ENCODE measurements at places on chromosomes 12 and 14. TPM values are rescaled to one million over a fixed set of nuclear protein-coding genes. Genes with fewer than 3 reads are reported as not detected.

- no peak for DNase-seq
- H3K27ac ChIP-seq: no peak overlapping the region
- H3K4me3 ChIP-seq: no peak overlapping the region
- no peaks in the 10 kb centered on the region for H3K27me3 ChIP-seq
Measured at GRCh38 chr14:79924551-79924950, 286.8 kb downstream of the DIO2 start.

Gene CLEC12A
- 6.3 TPM for total RNA-seq

Gene RAD9B
- 0.68 TPM for total RNA-seq

GRCh38 chr12:73731658-73732057 is 806.0 kb upstream of the ATXN7L3B start:
- H3K27me3 ChIP-seq: no peaks in the 10 kb centered on the region
- DNase-seq: no peak
- no peaks in the 10 kb centered on the region for H3K4me1 ChIP-seq
- no peak overlapping the region for H3K4me3 ChIP-seq
- H3K27ac ChIP-seq: no peak overlapping the region
- no peaks in the 10 kb centered on the region for H3K36me3 ChIP-seq

GRCh38 chr12:67535176-67535575 is 113.4 kb upstream of the DYRK2 start:
- no peak for DNase-seq
- no peak overlapping the region for H3K27ac ChIP-seq
- no peaks in the 10 kb centered on the region for H3K36me3 ChIP-seq

Gene TRIM9
- 0.73 TPM for total RNA-seq

DNA sequence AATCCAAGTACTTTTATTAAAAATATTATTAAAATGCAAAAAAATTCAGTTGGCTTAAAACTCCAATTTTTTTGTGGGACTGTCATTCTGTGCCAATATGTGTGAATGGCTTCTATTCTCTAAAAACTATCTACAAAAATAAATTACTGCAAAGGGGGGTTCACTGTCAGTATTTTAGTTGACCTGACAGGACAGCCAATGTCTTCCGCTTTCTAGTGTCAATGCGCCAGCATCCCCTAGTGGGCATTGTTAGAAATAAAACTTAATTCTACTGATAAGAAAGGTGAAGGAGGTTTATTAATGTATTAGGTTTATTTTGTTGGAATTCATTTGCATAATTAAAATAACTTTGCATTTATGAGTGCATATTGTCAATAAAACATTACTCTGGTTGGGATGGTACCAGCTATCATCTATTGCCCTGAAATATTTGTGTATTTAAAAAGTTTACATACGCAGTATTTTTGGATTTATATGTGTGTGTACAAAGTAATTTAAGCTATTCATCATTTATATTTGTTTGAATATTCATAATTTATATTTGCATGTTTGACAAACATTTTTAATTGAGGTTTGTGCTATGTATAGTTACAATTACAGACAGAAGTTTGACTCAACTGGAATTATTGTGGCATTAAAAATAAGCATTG is 527.2 kb downstream of the FLRT2 start:
- no peaks in the 10 kb centered on the region for H3K4me1 ChIP-seq
- no peak overlapping the region for H3K27ac ChIP-seq
- H3K4me3 ChIP-seq: no peak overlapping the region
- no peaks in the 10 kb centered on the region for H3K36me3 ChIP-seq
- H3K27me3 ChIP-seq: no peaks in the 10 kb centered on the region
- peak; percentile 48 for DNase-seq

DNA sequence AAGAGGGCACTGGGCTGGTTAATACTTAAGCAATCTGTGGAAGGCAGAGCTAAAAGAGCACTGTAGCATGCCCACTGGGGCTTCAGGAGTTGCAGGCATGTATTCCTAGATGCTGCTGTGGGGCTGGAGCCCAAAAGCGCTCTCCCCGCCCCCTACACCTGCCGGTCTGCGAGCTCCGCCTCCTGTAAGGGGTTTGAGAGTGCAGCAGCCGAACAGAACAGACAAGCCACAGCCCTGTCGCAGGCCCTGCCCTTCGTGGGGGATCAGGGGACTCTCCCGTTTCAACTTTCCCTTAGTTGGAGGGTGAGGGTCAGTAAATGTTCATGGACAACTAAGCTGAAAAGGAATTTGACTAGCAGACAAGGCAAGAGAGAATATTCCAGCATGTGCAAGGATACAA is 17.6 kb downstream of the SLC38A6 start:
- H3K4me1 ChIP-seq: no peaks in the 10 kb centered on the region
- no peaks in the 10 kb centered on the region for H3K27me3 ChIP-seq
- DNase-seq: no peak
- no peak overlapping the region for H3K27ac ChIP-seq
- H3K4me3 ChIP-seq: no peak overlapping the region
- H3K36me3 ChIP-seq: no peaks in the 10 kb centered on the region

GRCh38 chr12:51293696-51294095 is 23.5 kb upstream of the SMAGP start:
- H3K4me3 ChIP-seq: no peak overlapping the region
- H3K27ac ChIP-seq: no peak overlapping the region
- no peak for DNase-seq

Gene ALKBH1
- total RNA-seq: 12.9 TPM

DNA sequence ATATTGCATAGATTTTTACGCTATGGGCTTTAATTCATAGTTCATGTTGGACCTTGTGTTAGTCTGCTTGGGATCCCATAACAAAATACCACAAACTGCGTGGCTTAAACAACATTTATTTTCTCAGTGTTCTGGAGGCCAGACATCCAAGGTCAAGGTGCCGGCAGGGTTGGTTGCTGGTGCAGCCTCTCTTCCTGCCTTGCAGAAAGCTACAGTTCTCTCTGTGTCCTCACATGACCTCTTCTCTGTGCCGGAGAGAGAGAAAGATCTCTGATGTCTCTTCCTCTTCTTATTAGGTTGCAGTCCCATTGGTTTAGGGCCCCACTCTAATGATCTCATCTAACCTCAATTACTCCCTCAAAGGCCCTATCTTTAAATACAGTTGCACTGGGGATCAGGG is 170.5 kb downstream of the IPO8 start:
- H3K27ac ChIP-seq: no peak overlapping the region
- no peaks in the 10 kb centered on the region for H3K4me1 ChIP-seq

DNA sequence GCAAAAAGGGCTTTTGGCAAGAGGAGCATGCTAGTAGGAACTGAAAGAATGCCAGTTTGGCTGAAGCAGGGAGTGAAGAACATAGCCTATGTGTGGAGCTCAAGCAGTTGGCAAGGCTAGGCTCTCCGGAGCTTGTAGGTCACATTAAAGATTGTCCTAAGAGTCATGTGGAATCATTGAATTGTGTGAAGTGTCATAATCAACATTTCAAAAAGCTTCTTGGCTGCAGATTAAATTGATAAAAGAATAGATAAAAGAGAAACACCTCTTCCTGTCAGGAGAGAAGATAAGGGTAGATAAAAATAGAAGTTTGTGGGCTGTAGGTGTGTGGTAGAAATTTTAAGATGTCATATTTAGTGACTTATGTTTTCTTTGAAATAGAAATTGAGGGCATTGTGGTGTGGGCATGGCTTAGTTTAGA is 36.1 kb downstream of the CPSF6 start:
- H3K27me3 ChIP-seq: no peaks in the 10 kb centered on the region
- no peak for DNase-seq
- H3K27ac ChIP-seq: peak overlapping the region; percentile 26
- H3K4me3 ChIP-seq: peak overlapping the region; percentile 36
- peaks cover 17% of the 10 kb centered on the region for H3K36me3 ChIP-seq

Gene RDH12
- total RNA-seq: not detected

GRCh38 chr14:66315548-66315947 is 170.6 kb upstream of the CCDC196 start:
- H3K27me3 ChIP-seq: no peaks in the 10 kb centered on the region
- H3K4me1 ChIP-seq: no peaks in the 10 kb centered on the region
- H3K27ac ChIP-seq: no peak overlapping the region
- no peaks in the 10 kb centered on the region for H3K36me3 ChIP-seq

- no peaks in the 10 kb centered on the region for H3K36me3 ChIP-seq
- DNase-seq: no peak
- H3K27me3 ChIP-seq: peaks cover 10% of the 10 kb centered on the region
- H3K27ac ChIP-seq: no peak overlapping the region
Measured at GRCh38 chr12:119980242-119980641, 8.8 kb upstream of the BICDL1 start.

- H3K27me3 ChIP-seq: peaks cover 7% of the 10 kb centered on the region
- H3K4me1 ChIP-seq: no peaks in the 10 kb centered on the region
- no peaks in the 10 kb centered on the region for H3K36me3 ChIP-seq
- DNase-seq: no peak
- no peak overlapping the region for H3K27ac ChIP-seq
Measured at GRCh38 chr14:69317102-69317755, 57.3 kb downstream of the GALNT16 start.

GRCh38 chr14:89650077-89650978 is 233.3 kb upstream of the FOXN3 start:
- H3K4me1 ChIP-seq: peaks cover 11% of the 10 kb centered on the region
- H3K27ac ChIP-seq: no peak overlapping the region
- H3K4me3 ChIP-seq: no peak overlapping the region
- peaks cover 5% of the 10 kb centered on the region for H3K36me3 ChIP-seq
- no peak for DNase-seq
- H3K27me3 ChIP-seq: no peaks in the 10 kb centered on the region

Gene MYF6
- total RNA-seq: not detected
